Right atrium auricular region (tissue), 2 donors: ENCODE measurements at places on chromosomes 3 and 15. TPM values are rescaled to one million over a fixed set of nuclear protein-coding genes. Genes with fewer than 3 reads are reported as not detected.

GOLGA8R gene
- total RNA-seq: 2.6 TPM

ZNF385D gene
- 1.1 TPM for total RNA-seq

SAXO2 gene
- not detected for total RNA-seq

GOLGA8N gene
- total RNA-seq: 6.0 TPM

NR2E3 gene
- total RNA-seq: not detected

PRR20G gene
- total RNA-seq: not detected

GP5 gene
- not detected for total RNA-seq

AGBL1 gene
- not detected for total RNA-seq

MUC13 gene
- not detected for total RNA-seq

SLC2A2 gene
- total RNA-seq: not detected

CHRD gene
- total RNA-seq: 7.0 TPM

CCDC54 gene
- not detected for total RNA-seq

PATL2 gene
- total RNA-seq: 4.5 TPM

GRCh38 chr3:122322095-122323075 lies 2.7 kb upstream of the CSTA start:
- H3K36me3 ChIP-seq: no peaks in the 10 kb centered on the region
- no peak for DNase-seq
- no peaks in the 10 kb centered on the region for H3K27me3 ChIP-seq

GRCh38 chr15:31345606-31346366 lies 19.2 kb downstream of the KLF13 start:
- H3K4me3 ChIP-seq: no peak overlapping the region
- DNase-seq: no peak
- no peaks in the 10 kb centered on the region for H3K4me1 ChIP-seq

- H3K4me1 ChIP-seq: no peaks in the 10 kb centered on the region
- peaks cover 53% of the 10 kb centered on the region for H3K36me3 ChIP-seq
- H3K4me3 ChIP-seq: no peak overlapping the region
- no peak for DNase-seq
These were observed 90.0 kb downstream of the MSL2 start for GRCh38 chr3:136106101-136106500.

- no peaks in the 10 kb centered on the region for H3K4me1 ChIP-seq
- DNase-seq: no peak
These were observed 268.4 kb downstream of the IGSF11 start for GRCh38 chr3:118766306-118766669.

DNA sequence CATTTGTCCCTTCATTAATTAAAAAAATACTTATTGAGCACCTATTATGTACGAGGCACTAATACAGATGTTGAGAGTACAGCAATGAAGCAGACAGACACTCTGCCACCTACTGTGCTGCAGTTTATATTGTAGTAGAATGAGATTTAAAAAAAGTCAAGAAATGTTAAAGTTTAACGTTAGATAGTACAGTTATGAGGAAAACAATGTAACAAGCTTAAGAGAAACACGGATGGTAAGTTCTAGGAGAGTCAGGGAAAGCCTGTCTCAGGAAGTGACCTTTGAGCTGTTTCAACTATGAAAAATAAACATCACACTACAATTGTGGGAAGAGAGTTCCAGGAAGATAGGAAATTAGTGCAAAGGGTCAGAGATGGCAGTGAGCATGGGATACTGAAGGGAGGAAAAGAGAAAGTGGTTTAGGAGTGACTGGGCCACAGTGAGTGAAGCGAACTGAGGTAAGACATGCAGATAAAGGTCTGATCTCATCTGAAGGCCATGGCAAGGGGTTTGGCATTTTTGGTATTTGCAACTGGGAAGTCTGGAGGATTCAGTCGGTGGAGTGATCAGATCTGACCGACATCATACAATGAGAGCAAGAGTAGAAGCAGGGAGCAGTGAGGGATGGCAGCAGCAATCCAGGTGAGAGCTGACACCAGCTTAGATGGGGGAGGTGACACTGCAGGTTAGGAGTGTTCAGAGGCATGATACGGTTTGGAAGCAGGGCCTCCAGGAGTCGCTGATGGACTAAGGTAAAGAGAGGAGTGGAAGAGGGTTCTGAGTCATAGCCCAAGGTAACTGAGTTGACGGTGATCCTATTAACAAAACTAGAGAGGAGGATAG lies 28.5 kb downstream of the PLSCR4 start:
- H3K27me3 ChIP-seq: no peaks in the 10 kb centered on the region
- DNase-seq: no peak
- peak overlapping the region; percentile 31 for H3K27ac ChIP-seq
- peaks cover 21% of the 10 kb centered on the region for H3K4me1 ChIP-seq
- no peak overlapping the region for H3K4me3 ChIP-seq

DNA sequence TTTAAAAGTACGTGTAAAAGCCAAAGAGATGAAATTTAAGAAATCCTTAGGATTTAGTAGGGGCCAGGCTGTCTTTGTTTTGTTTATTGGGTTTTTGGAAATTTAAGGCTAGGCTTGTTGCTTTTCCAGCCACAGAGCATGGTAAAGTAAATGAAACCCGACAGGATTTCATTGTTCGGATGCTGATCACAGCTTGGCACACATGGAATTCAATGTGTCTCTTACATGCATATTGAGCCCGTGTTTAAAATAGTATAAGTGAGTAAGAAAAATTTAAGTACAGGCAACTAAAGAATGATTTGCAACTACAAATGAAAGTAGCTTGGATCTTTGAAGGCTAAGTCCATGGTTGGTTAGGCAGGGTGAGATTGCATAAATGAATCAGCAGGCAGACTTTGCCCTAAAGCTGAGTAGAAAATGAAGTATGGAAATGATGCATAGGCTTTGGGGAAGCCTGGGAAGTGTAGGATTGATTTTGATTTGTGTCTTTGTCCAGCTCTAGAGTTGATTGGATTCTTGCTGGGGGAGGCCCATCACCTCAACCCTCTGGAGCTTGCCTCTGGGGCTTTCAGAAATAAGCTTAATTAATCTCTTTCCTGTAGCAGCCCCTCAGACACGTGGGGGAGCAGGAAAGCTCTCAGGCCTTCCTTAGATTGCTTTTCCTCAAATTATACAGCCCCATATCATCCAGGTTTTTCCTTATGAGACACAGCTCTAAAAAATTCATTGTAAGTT lies 68.2 kb upstream of the ADAMTSL3 start:
- no peaks in the 10 kb centered on the region for H3K4me1 ChIP-seq
- DNase-seq: no peak
- no peak overlapping the region for H3K27ac ChIP-seq

- H3K27me3 ChIP-seq: no peaks in the 10 kb centered on the region
- no peak overlapping the region for H3K27ac ChIP-seq
- no peaks in the 10 kb centered on the region for H3K4me1 ChIP-seq
- DNase-seq: no peak
- no peaks in the 10 kb centered on the region for H3K36me3 ChIP-seq
These were observed 317.0 kb upstream of the ADAMTS9 start for GRCh38 chr3:65004795-65005295.

DNA sequence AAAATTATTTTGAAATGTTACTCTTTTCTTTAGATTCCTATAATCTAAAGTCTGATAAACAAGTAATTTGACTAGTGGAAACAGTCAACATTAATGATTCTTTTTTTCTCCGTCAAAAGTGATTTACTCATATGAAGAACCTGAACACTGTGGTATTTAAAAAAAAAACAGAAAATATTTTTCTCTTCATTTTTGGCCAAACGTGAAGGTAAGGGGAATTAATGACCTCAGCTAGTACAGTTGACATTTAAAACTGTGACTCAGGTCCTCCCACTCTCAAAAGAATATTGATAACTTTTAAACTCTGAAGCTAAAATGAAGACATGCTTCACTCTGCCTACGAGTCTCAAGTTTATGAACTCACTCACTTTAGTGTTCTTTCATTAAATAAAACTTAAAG lies 34.5 kb downstream of the TIGIT start:
- no peak overlapping the region for H3K4me3 ChIP-seq
- DNase-seq: no peak
- peaks cover 8% of the 10 kb centered on the region for H3K36me3 ChIP-seq
- no peak overlapping the region for H3K27ac ChIP-seq

- no peak overlapping the region for H3K27ac ChIP-seq
- no peak overlapping the region for H3K4me3 ChIP-seq
- no peak for DNase-seq
- H3K36me3 ChIP-seq: no peaks in the 10 kb centered on the region
- H3K27me3 ChIP-seq: no peaks in the 10 kb centered on the region
These were observed 221.4 kb downstream of the FAM43A start for GRCh38 chr3:194906970-194907629.

- DNase-seq: peak; percentile 71
- H3K27ac ChIP-seq: peak overlapping the region; percentile 75
- no peaks in the 10 kb centered on the region for H3K4me1 ChIP-seq
- peaks cover 8% of the 10 kb centered on the region for H3K36me3 ChIP-seq
These were observed 14.9 kb downstream of the CCDC32 start for GRCh38 chr15:40549894-40550293.

DNA sequence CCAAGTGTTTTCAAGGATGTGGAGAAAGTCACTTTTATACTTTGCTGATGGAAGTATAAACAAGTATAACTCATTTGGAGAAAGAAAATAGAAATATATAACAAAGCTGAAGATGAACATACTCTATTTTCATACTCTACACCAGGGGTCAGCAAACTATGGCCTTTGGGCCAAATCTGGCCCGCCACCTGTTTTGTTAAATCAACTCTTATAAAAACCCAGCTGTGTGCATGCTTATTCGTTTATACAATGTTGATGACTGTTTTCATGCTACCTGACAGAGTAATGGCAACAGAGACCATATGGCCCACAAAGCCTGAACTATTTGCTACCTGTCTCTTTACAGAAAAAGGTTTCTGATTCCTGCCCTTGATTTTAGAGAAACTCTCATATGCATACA lies 124.0 kb downstream of the NR1D2 start:
- H3K27ac ChIP-seq: no peak overlapping the region
- no peaks in the 10 kb centered on the region for H3K36me3 ChIP-seq
- DNase-seq: no peak
- H3K27me3 ChIP-seq: no peaks in the 10 kb centered on the region
- H3K4me1 ChIP-seq: no peaks in the 10 kb centered on the region

- H3K27me3 ChIP-seq: no peaks in the 10 kb centered on the region
- H3K4me3 ChIP-seq: no peak overlapping the region
- no peaks in the 10 kb centered on the region for H3K36me3 ChIP-seq
- H3K4me1 ChIP-seq: no peaks in the 10 kb centered on the region
- no peak overlapping the region for H3K27ac ChIP-seq
- DNase-seq: no peak
These were observed 112.3 kb downstream of the RORA start for GRCh38 chr15:61116825-61117224.

- no peaks in the 10 kb centered on the region for H3K27me3 ChIP-seq
- H3K4me1 ChIP-seq: peaks cover 15% of the 10 kb centered on the region
These were observed 76.7 kb downstream of the FEM1B start for GRCh38 chr15:68354268-68354667.

- H3K27ac ChIP-seq: no peak overlapping the region
- no peaks in the 10 kb centered on the region for H3K4me1 ChIP-seq
- no peak for DNase-seq
- no peaks in the 10 kb centered on the region for H3K36me3 ChIP-seq
- no peaks in the 10 kb centered on the region for H3K27me3 ChIP-seq
These were observed 19.2 kb upstream of the SYNM start for GRCh38 chr15:99085413-99086326.

DNA sequence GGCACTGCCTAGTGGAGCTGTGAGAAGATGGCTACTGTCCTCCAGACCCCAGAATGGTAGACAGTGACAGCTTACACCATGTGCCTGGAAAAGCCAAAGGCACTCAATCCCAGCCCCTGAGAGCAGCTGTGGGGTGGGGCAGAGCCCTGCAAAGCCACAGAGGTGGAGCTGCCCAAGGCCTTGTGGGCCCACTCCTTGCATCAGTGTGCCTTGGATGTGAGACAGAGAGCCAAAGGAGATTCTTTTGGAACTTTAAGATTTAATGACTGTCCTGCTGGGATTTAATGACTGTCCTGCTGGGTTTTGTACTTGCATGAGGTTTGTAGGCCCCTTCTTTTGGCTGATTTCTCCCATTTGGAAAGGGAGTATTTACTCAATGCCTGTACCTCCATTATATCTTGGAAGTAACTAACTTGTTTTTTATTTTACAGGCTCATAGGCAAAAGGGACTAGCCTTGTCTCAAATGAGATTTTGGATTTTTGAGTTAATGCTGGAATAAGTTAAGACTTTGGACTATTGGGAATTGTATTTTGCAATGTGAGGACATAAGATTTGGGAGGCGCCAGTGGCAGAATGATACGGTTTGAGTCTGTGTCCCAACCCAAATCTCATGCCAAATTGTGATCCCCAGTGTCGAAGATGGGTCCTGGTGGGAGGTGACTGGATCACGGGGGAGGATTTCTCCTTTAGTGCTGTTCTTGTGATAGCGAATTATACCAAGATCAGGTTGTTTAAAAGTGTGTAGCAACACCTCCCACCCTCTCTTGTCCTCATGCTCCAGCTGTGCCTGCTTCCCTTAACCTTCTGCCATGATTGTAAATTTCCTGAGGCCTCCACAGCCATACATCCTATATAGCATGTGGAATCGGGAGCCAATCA lies 80.4 kb downstream of the MYO5A start:
- H3K27ac ChIP-seq: no peak overlapping the region
- H3K4me3 ChIP-seq: no peak overlapping the region
- no peak for DNase-seq
- peaks cover 43% of the 10 kb centered on the region for H3K4me1 ChIP-seq

DNA sequence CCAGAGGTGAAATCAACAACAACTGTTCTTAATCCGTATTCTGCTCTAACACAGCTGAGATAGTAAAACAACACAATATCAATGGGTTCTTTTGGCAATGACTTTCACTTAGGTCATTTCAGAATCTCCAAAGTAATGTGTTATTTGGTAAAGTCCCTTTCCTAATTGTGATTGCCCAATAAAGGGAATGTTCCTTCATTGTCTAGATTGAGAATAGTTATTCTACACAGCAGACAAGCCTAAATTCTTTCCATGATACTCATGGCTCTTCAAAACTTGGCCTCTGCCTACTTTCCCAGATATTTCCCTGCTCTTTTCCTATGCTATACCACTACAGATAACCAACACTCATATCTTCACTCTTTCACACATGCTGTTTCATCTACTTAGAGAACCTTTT lies 219.8 kb downstream of the FMN1 start:
- H3K4me1 ChIP-seq: no peaks in the 10 kb centered on the region
- DNase-seq: no peak
- no peaks in the 10 kb centered on the region for H3K27me3 ChIP-seq
- H3K36me3 ChIP-seq: no peaks in the 10 kb centered on the region

DNA sequence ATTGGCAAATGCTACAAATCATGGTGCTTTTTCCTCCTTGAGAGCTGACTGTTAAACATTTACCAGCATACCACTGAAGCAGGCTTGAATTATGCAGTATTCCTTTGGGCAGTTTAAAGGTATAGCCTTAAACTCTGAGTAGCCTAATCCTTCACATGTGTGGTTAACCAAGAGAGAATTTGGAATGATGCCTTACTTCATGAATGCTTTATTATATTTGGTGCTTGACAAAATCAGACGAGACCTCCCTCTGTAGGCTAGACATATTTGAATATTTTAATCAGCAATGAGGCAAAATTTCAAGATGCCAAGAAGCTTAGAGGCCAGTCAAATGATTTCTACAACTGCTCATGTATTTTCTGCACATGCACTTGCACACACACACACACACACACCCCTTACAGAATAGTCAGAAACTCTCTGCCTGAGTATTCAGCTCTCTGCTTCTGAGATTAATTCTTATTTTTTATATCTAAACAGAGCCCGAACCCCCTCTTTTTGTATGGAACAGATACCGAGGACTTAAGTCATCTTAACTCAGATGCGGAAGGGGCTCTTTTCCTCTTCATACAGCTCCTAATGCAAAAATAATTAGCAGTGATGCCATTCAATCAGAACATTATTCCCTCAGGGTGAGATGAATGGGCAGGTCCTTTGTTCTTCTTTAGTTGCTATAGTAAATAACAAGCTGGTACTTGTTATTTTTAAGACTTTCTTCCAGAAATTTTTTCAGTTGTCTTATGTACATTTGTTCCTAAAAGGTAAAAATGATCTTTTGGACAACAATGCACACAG lies 195.5 kb upstream of the TMC3 start:
- no peaks in the 10 kb centered on the region for H3K36me3 ChIP-seq
- no peaks in the 10 kb centered on the region for H3K4me1 ChIP-seq
- no peaks in the 10 kb centered on the region for H3K27me3 ChIP-seq
- no peak overlapping the region for H3K4me3 ChIP-seq
- no peak overlapping the region for H3K27ac ChIP-seq
